ENCODE measurements at places on chromosomes 12 and 14.

DNA sequence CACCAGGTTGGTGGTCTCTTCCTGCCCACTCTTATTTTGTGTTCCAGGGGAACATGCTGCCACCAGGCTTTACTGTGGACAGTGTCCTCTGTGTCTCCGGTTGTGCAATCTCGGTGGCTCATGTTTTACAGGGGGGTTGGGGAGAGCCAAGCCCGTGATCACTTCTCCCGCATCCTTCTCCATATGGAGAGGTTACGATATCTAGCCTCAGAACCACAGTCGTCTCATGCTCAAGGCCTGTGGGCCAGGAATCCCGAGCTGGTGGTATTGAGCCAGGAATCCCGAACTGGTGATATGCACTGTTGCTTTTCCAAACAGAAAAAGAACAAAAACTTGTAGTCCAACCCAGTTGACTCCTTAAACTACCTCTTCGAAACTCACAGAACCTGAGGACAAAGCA is 37.0 kb upstream of the INF2 start:
- no peak for DNase-seq

DNA sequence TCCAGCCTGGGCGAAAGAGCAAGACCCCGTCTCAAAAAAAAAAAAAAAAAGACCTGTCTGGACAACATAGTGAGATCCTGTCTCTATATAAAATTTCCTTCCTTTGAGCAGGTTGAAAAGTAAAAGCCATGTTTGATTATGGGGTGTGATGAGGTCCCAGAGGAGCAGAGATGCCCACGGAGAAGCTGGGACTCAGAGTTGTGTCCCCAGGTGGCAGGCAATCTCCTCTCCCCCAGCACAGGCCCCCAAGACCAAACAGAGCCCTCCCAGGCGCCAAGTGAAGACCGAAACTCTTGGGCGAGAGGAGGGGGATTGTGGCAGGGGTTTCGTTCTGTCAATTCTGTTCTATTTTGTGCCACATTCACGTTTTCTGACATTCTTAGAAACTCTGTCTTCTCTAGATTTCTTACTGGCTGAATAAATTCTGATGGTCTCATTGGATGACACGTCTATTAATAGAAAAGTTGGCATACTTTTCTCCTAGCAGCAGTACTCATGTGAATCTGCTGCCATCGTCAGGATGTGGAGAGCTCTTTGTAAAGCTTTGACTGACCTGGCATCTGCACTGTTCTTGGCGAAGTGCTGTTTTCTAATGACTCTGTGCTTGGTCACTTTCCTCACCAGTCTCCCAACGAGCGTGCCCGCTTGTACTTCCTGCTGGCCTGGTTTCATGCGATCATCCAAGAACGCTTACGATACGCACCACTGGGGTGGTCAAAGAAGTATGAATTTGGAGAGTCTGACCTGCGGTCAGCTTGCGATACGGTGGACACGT is 43.4 kb downstream of the HSP90AA1 start:
- DNase-seq = no peak

DNA sequence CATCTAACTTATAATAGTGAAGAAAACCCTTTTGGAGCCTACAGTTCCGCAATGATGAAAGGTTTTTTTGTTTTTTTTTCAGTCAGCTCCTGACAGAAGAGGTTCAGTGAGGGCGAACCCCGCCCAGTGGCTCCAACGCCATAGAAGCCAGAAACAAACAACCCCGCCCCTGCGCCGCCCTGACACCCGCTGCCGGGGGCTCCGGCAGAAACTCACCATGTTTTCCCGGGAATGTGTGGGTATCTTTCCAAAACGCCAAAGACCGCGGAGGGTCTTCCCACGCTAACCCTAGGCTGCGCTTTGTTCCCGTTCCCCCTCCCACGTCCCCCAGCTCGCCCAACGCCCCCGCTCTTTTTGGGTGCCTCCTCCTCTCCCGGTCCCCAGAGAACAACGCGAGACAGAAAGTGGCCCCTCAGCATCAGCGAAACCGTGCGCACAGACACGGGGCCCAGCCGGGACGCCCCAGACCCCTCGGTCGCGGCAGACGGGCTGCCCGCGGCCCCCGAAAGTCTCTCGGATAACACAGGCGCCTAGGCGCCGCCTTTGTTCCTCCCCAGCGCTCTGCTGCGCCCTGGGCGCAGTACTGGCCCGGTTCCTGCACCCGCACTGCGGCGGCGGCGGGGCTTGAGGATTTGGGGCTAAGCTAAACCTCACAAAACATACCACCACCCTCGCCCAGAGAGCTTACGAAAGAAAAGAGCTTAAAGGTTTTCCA is 522 bp downstream of the TUBA1A start:
- peak; percentile 51 for DNase-seq

DNA sequence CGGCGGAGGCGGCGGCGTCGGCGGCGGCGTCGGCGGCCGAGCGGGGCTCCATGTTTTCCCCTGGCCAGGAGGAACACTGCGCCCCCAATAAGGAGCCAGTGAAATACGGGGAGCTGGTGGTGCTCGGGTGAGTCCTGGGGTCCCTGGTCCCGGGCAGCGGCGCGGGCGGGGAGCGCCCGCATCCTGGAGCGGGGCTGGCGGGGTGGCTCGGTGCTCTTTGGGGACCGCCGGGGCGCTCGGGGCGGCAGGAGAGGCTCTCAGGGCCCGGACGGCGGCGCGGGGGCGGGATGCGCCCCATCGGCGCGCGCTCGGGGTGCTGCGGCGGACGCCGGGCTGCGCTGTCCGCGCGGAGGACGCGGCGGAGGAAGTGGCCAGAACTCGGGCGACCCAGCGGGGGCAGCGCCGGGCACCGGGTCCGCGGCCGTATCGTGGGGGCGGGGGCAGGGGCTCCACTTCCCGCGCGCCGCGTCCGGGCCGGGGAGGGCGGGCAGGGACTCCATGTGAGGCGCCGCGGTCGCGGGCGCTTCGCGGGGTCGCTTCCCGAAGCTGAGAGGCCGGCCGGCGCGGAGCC is 485 bp downstream of the PELI2 start:
- peak; percentile 11 for DNase-seq

GRCh38 chr14:57254884-57255283 is 13.8 kb downstream of the EXOC5 start:
- DNase-seq = no peak

DNA sequence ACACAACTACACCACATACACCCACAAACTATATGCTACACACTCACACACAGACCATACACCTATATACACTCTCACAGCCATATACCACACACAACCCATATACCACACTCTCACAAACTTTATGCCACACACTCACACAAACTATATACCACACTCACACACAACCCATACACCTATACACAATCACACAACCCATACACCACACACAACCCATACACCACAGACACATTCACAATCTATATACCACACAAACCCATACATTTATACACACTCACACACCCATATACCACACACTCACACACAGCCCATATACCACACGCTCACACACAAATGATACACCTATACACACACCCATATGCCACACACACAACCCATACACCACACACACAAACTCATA is 163.3 kb downstream of the TMEM121 start:
- no peak for DNase-seq

DNA sequence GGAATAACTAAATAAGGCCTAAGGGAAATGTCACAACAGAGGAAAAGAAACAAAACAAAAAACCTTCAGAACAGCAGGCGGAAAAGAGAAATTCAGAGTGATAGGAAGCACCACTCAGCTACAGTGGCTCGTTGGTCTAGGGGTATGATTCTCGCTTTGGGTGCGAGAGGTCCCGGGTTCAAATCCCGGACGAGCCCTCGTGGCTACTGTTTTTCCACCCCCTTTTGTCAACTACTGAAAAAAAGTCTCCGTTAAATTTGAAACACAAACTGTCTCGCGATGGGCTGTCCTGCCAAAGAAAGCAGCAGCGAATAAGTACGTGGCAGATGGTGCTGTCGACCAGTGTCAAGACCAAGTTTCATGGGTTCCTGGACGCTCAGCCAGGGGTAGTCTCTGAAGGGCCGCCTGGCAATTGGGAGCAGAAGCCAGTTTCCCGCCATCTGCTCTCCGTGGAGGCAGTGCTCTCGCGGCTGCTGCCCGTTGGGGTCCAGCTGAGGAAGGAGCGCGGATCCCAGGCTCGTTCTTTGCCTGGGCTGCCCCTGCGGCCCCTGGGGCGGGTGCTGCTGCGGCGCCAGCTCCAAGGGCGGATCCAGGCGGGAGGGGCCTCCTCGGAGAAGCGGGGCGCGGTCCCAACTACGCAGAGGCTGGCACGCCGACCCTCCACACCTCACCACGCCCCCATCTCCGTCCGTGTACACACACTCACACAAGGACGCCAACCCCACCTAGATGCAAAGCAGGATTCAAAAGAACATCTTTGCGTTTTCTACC is at the start of gene RNASE4:
Gene RNASE4, plus strand, starts transcription at position 670 of the 771 bp plus-strand sequence. CDS start 14,812 bp downstream, outside the sequence.
- DNase-seq = no peak

DNA sequence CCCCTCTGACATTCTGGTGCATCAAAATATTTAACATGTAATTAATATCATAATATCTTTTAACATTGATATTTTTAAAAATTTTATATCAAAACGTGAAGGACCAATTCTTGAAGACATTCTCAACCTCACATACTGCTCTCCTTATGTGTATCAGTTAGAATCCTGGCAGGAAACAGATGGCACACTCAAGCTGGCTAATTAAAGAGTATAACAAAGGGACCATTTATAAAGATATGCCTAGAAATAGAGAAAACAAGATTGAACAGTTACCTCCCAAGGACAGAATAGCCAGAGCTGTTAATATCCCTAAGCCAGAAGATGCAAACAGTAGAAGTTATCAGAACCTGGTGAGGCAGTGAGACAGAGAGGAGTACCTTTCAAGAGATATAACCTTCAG is 368.7 kb downstream of the NELL2 start:
- no peak for DNase-seq

GRCh38 chr14:102516531-102517391 is 7.2 kb upstream of the ANKRD9 start:
- DNase-seq = no peak

- DNase-seq = no peak
These were observed 61.0 kb downstream of the NT5DC3 start for GRCh38 chr12:103780093-103780440.

GRCh38 chr12:15589328-15590032 is 199.7 kb downstream of the EPS8 start:
- no peak for DNase-seq

GRCh38 chr14:24313913-24314312 is 2.6 kb downstream of the LTB4R start:
- DNase-seq = no peak

- no peak for DNase-seq
These were observed 25.1 kb upstream of the OASL start for GRCh38 chr12:121064116-121064515.

GRCh38 chr12:56954958-56955355 is 2.5 kb downstream of the RDH16 start:
- no peak for DNase-seq

DNA sequence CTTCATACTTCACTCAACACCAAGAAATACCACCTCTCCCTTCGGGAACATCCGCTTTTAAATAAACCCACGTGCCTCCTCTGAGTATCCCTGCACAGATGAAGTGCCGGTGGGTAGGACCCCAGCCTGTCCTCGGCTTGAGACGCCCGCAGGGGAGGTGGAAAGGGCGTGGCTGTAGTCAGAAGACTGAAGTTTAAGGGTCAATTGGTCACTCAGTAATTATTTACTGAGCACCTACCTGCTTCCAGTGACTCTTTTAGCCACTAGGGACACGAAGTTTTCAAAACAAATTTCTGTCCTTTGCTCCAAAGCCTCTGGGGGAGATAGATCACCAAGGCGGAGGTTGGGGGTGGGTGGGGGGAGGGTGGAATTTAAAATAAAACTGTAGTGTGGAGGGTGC is 309.4 kb downstream of the VRK1 start:
- DNase-seq = no peak

DNA sequence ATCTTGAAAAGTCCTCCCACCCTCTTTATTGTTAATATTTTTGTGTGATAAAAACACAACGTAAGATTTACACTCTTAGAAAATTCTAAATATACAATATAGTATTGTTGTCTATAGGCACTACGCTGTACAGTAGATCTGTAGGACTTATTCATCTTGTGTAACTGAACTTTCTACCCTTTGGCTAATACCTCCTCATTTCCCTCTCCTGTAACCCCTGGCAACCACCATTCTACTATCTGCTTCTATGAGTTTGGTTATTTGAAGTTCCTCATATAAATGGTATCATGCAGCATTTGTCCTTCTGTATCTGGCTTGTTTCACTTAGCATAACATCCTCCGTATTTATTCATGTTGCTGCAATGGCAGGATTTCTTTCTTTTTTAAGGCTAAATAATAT is 5.2 kb upstream of the CLEC9A start:
- no peak for DNase-seq

- DNase-seq = no peak
These were observed 35.0 kb downstream of the GNG2 start for GRCh38 chr14:51895375-51895774.

DNA sequence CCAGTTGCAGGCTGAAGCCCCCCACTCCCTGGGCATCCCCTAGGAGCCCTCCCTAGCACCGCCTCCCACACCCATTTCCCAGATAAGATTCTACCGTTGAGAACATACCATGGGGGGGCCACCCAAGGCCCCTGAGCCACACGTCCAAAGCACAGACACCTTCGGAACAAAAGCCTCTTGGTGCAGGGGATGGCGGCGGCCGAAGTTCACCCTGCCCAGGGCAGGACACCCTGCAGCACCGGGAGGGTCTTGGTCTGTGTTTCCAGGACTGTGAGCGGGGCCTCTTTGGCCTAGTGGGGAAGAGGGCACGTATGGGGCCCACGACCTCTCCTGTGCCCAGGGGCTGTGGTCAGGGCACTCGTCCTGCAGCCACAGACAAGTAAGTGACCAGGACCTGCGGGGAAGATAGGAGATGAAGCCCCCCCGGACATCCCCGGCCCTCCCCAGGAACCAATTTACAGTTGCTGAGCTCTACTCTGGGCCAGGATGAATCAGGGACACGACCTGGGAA is 154.3 kb upstream of the C14orf180 start:
- DNase-seq = no peak

GRCh38 chr12:10030446-10030845 is at the start of gene CLEC9A:
Gene CLEC9A (plus strand): TSS chr12:10030682. CDS start chr12:10052688, 22,006 bp downstream.
- no peak for DNase-seq

- DNase-seq = no peak
These were observed 1.7 kb downstream of the AVIL start for GRCh38 chr12:57816855-57817151.

DNA sequence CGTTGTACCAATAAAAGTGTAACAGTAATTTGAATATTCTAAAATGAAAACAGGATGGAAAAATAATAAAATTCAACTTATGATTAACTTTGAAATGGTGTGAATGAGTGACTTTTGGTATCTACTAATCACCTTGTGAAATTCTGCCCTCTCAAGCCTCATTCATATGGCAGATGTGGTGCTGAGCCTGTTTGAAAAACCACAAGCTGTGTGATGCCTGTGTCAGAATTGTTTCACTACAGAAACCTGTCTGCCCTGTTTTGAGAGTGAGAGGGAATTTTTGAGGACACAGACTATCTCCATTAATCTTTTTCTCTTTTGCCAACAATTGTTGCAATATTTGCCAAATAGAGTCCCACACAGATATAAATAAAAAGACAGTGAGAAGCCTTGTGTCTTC is 3.9 kb upstream of the RNU6-7 start:
- DNase-seq = no peak

DNA sequence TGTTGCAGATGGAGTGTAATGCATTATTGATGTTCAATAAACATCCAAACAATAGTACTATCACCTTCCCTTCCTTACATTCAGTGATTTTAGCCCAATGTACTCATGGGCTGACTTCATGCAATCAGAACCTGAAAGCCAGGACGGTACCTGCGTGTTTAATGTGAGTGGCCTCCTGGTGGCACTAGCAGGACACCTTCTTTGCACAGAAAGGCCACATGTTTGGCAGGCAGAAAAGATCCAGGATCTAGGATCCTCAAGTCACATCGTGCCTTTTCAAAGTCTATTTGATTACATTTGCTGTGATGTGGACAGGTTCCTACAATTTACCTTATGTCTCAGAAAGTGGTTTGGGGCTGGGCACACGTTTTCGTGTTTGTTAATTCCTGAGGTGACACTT is 82.9 kb downstream of the NEDD1 start:
- DNase-seq = no peak

All from NCI-H510A (cell line).